Thoracic aorta (tissue), 2 donors: ENCODE measurements at places on chromosomes 1 and 21. TPM values are rescaled to one million over a fixed set of nuclear protein-coding genes. Genes with fewer than 3 reads are reported as not detected.

DNA sequence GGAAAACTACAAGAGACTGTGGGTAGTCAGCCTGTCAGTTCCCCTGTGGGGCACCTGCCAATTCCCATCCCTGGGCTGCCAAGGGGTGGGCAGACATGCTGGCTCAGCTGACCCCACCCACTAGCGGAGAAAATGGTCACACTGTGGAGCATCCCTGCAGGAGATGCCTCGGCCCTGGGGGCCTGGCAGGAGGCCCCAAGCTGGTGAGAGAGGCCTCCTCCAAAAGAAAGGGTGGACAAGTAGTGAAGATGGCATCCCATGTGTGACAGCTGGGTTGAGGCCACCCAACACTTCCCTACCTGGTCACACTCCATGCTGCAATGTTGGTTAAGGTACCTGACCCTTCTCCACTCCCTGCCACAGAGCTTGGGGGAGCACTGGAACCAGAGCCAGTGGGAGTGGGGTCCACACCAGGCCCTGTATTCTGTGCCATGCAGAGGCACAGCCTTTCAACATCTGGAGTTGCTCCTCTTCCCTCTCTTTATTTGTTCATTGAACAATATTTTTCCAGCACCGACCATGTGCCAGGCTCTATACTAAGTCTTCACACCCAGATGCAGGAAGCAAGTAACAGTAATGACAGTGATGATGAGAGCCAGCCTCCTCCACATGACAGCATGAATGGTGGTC, 59.5 kb downstream of the KLHDC7A start:
- no peak for DNase-seq
- H3K27ac ChIP-seq: no peak overlapping the region
- no peaks in the 10 kb centered on the region for H3K36me3 ChIP-seq

DNA sequence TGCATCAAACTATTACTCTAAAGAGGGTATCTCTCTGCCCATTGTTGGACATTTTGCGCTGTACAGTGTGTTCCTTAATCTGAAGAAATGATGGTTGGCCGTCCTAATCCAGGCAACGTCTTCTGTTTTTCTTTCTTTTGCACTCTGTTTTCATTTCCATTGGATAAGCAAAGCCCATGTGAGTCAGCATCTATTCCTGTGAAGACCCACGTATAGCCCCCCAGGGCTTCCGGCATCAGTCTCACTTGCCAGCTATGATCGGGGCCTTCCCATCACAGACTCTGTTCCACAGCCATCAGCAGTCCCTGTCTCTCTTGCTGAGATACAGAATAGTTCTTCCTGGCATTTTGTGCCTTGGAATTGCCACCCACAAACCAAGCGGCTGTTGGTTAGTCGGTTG, 29.2 kb upstream of the BRDT start:
- H3K4me1 ChIP-seq: no peaks in the 10 kb centered on the region
- no peaks in the 10 kb centered on the region for H3K36me3 ChIP-seq
- no peaks in the 10 kb centered on the region for H3K27me3 ChIP-seq
- DNase-seq: no peak
- no peak overlapping the region for H3K4me3 ChIP-seq

GRCh38 chr1:247857069-247857984, at the start of gene TRIM58:
TSS of gene TRIM58 (plus strand) at chr1:247857187. CDS start at chr1:247857247, 60 bp downstream.
- H3K4me3 ChIP-seq: peak within 1 kb of the TSS; percentile 58
- no peak for DNase-seq
- no peak within 1 kb of the TSS for H3K27ac ChIP-seq

DNA sequence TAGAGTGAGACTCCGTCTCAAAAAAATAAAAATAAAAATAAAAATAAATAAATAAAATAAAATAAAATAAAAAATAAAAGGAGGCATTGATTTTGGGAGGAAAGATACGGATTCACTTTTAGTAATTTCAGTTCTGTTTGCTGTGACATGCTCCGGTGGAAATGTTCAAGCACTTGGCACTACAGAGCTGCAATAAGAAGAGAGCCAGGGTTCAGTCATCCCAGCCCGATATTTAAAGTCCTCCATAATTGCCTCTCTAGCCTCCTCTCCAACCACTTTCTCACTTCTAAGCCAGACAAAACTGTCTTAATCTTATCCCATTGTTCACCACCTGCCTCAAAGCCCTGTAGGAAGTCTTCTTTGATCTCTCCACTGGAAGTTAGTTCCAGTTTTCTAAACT, 55.0 kb upstream of the MACF1 start:
- no peaks in the 10 kb centered on the region for H3K36me3 ChIP-seq
- H3K4me1 ChIP-seq: peaks cover 16% of the 10 kb centered on the region
- no peak overlapping the region for H3K4me3 ChIP-seq
- H3K27me3 ChIP-seq: no peaks in the 10 kb centered on the region

DNA sequence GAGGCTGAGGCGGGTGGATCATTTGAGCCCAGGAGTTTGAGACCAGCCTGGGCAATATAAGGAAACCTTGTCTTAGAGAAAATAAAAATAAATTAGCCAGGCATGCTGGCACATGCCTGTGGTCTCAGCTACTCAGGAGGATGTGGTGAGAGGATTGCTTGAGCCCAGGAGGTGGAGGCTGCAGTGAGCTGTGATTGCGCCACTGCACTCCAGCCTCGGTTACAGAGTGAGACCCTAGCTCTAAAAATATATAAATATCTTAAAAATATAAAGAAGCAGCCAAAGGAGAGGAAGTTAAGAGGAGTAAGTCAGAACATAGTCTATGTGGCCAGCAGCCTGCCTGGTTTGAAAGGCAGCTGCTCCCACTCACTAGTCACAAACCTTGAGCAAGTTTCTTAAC, 4.5 kb upstream of the IL10RB start:
- H3K36me3 ChIP-seq: peaks cover 13% of the 10 kb centered on the region
- no peak overlapping the region for H3K4me3 ChIP-seq
- DNase-seq: no peak
- H3K27ac ChIP-seq: no peak overlapping the region
- no peaks in the 10 kb centered on the region for H3K27me3 ChIP-seq

- no peak overlapping the region for H3K4me3 ChIP-seq
- no peaks in the 10 kb centered on the region for H3K27me3 ChIP-seq
- no peak overlapping the region for H3K27ac ChIP-seq
- no peaks in the 10 kb centered on the region for H3K4me1 ChIP-seq
These were observed 32.4 kb downstream of the PGBD5 start for GRCh38 chr1:230393722-230394121.

DNA sequence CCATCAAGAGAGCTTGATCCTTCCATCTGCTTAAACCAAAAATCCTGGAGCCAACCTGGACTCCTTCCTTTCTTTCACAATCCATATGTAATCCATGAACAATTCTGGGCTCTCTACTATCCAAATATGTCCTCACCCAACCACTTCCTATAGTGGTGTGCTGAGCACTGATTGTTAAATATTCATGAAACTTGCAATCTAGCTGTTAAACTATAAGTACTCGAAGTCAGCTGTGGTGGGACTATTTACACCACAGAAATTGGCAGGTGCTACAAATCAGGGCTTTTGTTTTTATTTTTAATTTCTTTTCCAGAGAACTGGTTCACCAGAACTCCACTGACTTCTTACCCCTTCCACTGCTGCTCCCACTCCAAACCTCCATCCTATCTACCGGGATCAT, 57.2 kb upstream of the KCND3 start:
- no peak for DNase-seq
- no peaks in the 10 kb centered on the region for H3K4me1 ChIP-seq
- no peaks in the 10 kb centered on the region for H3K27me3 ChIP-seq
- no peak overlapping the region for H3K27ac ChIP-seq
- no peaks in the 10 kb centered on the region for H3K36me3 ChIP-seq
- H3K4me3 ChIP-seq: no peak overlapping the region

- H3K27me3 ChIP-seq: no peaks in the 10 kb centered on the region
- H3K27ac ChIP-seq: no peak overlapping the region
- no peaks in the 10 kb centered on the region for H3K36me3 ChIP-seq
- no peak overlapping the region for H3K4me3 ChIP-seq
These were observed 210.3 kb downstream of the ASTN1 start for GRCh38 chr1:176954242-176954641.

DNA sequence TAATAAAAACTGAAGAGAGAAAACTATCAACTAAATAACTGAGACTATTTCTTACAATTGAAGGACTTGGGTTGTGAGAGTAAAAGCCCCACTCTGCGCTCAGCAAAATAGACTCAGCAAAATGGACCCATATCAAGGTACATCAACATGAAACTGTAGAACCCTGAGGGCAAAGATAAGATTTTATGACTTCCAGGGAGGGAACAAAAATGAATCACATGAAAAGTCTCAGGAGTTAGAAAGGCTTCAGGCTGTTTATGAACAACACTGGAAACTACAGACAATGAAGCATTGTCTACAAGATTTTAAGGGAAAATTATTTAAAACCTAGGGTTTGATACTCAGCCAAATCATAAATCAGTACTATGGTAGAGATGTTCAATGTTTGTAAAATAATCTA, 434.3 kb downstream of the PTPRC start:
- DNase-seq: no peak
- no peaks in the 10 kb centered on the region for H3K4me1 ChIP-seq
- H3K27ac ChIP-seq: no peak overlapping the region
- no peaks in the 10 kb centered on the region for H3K27me3 ChIP-seq
- no peak overlapping the region for H3K4me3 ChIP-seq

Gene CACHD1
- total RNA-seq: 5.3 TPM

DNA sequence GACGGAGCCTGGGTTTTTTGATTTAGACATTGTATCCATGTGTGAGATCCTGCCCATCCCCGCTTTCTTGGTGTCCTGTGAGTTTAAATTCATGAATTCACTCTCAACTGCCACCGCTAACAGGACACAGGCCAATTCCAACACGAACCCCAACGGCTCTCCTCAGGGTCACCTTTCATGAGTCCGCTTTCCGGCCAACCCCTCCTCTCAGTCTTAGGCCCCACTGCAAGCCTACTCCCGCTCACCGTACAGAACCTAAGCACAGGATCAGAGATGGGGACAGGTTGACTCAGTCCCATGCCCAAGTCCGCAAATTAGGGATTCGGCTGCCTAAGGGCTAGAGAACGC, 238 bp upstream of the SCP2 start:
- no peaks in the 10 kb centered on the region for H3K27me3 ChIP-seq
- peak overlapping the region; percentile 75 for H3K27ac ChIP-seq
- peak overlapping the region; percentile 91 for H3K4me3 ChIP-seq
- no peak for DNase-seq

DNA sequence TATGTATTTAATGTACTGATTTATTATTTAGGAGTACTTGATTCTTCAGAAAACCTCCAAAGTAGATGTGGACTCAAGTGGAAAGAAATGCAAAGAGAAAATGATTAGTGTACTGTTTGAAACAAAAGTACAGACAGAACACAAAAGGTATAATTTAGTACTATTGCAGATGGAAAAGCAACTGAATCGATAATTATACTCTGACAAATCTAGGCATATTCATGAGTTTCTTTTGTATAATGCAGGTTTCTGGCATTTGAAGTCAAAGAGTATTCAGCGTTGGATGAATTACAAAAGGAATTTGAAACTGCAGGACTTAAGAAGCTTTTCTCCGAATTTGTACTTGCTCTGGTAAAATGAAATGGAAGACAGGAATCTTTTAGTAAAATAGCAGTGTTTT, 12.5 kb downstream of the RWDD3 start:
- H3K27ac ChIP-seq: no peak overlapping the region
- no peaks in the 10 kb centered on the region for H3K36me3 ChIP-seq
- no peak for DNase-seq
- no peak overlapping the region for H3K4me3 ChIP-seq
- H3K4me1 ChIP-seq: peaks cover 3% of the 10 kb centered on the region

GRCh38 chr1:36024847-36025246, 59.0 kb upstream of the TEKT2 start:
- no peak for DNase-seq
- no peak overlapping the region for H3K27ac ChIP-seq
- H3K4me1 ChIP-seq: peaks cover 16% of the 10 kb centered on the region
- no peaks in the 10 kb centered on the region for H3K27me3 ChIP-seq

Gene RGS1
- total RNA-seq: 127 TPM

Gene DENND2D
- total RNA-seq: 15.8 TPM

DNA sequence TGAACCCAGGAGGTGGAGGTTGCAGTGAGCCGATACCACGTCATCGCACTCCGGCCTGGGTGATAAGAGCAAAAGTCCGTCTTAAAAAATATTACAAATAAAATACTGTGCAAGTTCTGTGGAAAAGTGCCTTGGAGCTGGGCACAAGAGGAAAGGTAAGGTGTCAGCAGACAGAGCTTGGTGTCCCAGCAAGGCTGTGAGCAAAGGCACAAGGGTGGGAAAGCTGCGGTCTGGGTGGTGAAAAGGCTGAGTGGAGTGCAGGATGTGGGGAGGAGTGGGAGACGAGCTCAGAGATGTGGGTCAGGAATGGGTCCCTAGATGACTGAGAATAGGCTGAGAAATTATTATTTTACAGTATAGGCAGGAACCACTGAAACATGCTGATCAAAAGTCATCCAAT, 150.6 kb downstream of the RHOU start:
- H3K27me3 ChIP-seq: no peaks in the 10 kb centered on the region
- DNase-seq: no peak
- no peak overlapping the region for H3K27ac ChIP-seq
- H3K36me3 ChIP-seq: no peaks in the 10 kb centered on the region

- H3K27ac ChIP-seq: peak overlapping the region; percentile 65
- H3K4me1 ChIP-seq: peaks cover 9% of the 10 kb centered on the region
- H3K27me3 ChIP-seq: no peaks in the 10 kb centered on the region
- no peak for DNase-seq
These were observed 7.9 kb downstream of the ACOT7 start for GRCh38 chr1:6385488-6386191.

- H3K36me3 ChIP-seq: no peaks in the 10 kb centered on the region
- H3K4me1 ChIP-seq: peaks cover 20% of the 10 kb centered on the region
- no peaks in the 10 kb centered on the region for H3K27me3 ChIP-seq
- H3K27ac ChIP-seq: peak overlapping the region; percentile 73
- DNase-seq: peak; percentile 31
These were observed 60.3 kb downstream of the XCL1 start for GRCh38 chr1:168636642-168637111.

DNA sequence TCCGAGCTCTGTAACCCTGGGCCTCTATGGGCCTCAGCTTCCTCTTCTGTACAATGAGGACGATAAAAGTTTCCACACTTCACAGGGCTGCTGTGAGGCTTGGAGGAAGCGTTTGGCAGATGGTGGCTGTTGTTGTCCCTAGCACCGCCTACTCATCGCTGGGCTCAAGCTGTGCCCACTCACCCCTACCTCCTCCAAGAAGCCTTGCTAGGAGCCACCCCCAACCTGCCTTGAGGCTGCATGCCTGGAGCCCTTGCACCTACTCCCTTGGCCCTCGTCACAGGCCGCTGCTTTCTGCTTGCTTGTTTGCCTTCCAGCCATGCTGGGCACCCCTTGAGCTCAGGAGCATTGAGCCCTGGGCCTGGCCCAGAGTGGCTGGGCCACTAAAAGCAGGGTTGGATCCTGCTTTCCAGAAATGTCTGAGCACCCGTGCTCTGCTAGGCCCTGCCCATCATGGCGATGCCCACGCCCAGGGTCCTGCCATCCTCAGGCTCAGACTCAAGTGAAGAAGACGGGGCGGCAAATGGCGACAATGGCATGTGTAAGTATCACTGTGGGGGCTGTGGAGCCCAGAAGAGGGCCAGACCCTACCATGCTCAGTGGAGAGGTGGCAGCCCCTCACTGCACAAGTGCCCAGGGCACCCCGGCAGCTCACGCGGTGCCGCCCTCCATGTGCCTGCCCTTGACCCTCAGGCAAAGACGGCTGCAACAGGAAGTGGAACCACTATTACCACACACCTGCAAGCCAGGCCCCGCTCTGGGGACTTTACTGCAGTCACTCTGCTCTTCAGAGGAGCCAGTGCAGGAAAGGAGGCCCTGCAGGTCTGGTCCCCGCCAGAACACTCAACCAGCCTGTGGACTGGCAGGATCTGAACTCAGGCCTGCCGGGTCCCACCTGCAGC, 9.5 kb downstream of the SH3BGRL3 start:
- no peak overlapping the region for H3K4me3 ChIP-seq
- no peak for DNase-seq
- no peaks in the 10 kb centered on the region for H3K36me3 ChIP-seq
- H3K4me1 ChIP-seq: peaks cover 18% of the 10 kb centered on the region
- no peaks in the 10 kb centered on the region for H3K27me3 ChIP-seq
- H3K27ac ChIP-seq: peak overlapping the region; percentile 40
